ENCODE measurements at places on chromosomes 4 and X.

GRCh38 chr4:140645196-140645595, 76.4 kb upstream of the UCP1 start:
- DNase-seq, result no peak

DNA sequence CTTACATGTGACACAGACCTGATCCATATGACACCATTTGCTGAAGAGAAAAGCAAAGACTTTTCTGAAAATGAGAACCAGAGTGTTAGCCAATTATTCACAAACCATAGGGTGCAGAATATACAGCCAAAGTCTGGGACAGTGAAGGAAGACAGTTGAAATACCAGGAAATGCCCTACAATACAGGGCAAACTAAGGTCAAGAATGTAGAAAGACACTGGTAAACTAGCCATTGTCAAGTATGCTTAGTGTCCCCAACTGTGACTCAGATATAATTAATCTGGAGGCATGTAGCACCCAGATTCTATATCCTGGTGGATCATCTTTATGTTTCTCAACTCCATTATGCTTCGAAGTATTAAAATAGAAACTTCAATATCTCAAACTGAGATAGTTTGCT, 200.9 kb upstream of the FSTL5 start:
- no peak for DNase-seq

DNA sequence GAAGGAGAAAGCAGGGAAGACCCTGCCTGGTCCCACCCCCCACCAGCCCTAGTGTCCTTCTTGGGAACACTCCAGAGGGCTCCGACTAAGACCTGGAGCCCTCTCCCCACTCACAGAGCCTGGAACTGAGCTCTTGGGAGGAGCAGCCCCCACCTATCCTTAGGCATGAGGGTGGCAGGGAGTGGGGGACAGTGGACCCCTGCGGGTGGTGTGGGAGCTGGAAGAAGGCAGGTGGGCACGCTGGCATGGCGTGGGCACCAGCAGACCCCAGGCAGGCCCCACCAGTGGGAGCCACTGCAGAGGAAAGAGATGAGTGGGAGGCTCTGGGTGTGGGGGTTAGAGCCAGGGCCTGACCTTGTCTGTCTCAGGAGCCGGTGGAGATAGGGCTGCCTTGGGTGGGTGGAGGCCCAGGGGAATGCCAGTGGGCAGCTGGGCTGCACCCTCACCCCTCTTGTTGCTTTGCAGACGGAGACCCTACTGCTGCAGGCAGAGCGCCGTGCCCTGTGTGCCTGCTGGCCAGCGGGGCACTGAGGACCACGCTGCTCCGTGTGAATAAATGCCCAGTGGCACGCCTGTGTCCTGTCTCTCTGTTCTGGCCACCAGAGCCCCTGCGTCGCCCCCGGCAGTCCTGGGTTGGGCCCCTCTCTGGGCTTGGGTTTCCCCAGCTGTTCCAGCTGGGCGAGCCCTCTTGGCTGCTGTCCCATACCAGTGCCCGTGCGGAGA, 15.6 kb upstream of the NAT8L start:
- no peak for DNase-seq

- no peak for DNase-seq
These were observed 1.6 kb upstream of the RBM46 start for GRCh38 chr4:154779362-154779947.

DNA sequence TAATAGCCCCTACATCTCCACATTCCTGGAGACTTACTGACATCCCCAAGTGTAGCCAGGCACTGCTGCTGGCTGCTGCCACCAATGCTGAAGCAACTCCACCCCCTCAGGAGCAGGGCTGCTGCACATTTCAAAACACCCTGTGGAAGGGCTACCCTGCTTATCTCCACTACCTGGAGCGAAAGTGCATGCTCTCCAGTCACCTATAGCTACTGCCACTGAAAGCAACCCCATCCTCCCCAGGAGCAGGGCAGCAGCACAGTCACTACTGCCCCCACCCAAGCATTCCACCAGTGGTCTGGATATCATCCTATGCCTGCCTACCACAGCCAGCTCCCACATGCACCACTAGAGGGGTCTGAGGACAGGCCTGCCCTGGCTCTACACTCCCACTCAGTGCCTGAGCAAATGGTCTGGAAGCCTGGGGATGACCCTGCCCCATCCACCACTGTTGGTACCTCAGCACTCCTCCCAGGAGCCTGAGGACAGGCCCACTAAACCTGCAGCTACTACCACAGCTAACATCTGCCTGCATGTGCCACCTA, 55.3 kb downstream of the MANBA start:
- DNase-seq, result no peak

- DNase-seq, result no peak
These were observed 197.2 kb upstream of the VCX3A start for GRCh38 chrX:6732101-6732500.

- no peak for DNase-seq
These were observed 27.1 kb upstream of the IL15 start for GRCh38 chr4:141609243-141609642.

GRCh38 chr4:78779280-78779679, 3.1 kb downstream of the BMP2K start:
- DNase-seq, result no peak

- DNase-seq, result no peak
These were observed 51.4 kb upstream of the GABRA2 start for GRCh38 chr4:46441136-46441859.

GRCh38 chr4:106334741-106335470, 18.6 kb downstream of the AIMP1 start:
- DNase-seq, result no peak

DNA sequence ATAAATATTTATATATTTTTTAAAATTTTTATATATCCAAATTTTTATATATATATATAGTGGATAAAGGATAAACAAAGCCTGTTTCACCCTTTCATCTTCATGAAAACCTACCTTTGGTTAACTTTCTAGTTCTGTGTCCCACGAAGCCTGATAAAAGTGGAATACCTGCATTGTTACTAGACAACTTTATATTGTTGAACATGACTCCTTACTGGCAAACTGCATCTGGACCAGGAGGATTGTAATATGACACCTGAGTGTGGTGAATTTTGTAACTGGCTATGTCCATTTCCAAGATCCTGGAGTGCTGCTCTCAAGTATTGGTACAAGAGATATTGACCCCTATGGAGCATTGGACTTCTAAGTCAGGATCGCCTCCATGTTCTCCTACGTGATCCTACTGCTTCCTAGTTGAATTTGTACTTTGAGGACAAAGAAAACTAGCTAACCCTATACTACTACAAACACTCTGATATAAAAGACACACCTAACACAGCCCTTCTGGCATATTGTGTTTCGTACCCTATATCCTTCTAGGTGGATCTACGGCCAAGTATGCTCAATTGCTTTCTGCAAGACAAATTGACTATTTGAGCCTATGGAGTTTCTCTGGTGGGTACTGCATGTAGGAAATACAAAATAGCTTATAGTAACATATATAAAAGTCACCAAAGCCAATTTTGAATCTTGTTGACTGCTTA, 61.3 kb upstream of the PRRG1 start:
- DNase-seq, result no peak

DNA sequence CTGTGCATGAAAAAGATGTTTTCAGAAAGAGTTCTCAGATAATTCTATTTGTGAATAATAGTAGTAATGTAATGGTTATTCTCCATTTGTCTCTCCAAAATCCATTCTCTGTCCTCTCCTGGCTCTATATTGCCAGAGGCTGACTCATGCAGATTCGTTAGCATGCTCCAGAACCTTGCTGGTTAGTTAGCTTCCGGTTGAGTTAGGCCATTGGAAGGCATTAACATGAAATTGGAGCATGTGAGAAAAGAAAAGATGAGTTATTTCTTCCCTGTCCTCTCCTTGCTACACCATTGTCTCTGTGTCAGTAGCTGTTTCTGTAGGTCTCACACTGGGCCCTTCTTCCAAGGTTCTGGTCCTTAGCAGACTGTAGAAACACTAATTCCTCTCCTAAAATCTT, 23.5 kb upstream of the PRDM8 start:
- DNase-seq, result no peak

- DNase-seq, result no peak
These were observed 105.5 kb downstream of the PARM1 start for GRCh38 chr4:75038376-75038775.

GRCh38 chr4:108094131-108094530, 74.6 kb downstream of the LEF1 start:
- DNase-seq, result no peak

DNA sequence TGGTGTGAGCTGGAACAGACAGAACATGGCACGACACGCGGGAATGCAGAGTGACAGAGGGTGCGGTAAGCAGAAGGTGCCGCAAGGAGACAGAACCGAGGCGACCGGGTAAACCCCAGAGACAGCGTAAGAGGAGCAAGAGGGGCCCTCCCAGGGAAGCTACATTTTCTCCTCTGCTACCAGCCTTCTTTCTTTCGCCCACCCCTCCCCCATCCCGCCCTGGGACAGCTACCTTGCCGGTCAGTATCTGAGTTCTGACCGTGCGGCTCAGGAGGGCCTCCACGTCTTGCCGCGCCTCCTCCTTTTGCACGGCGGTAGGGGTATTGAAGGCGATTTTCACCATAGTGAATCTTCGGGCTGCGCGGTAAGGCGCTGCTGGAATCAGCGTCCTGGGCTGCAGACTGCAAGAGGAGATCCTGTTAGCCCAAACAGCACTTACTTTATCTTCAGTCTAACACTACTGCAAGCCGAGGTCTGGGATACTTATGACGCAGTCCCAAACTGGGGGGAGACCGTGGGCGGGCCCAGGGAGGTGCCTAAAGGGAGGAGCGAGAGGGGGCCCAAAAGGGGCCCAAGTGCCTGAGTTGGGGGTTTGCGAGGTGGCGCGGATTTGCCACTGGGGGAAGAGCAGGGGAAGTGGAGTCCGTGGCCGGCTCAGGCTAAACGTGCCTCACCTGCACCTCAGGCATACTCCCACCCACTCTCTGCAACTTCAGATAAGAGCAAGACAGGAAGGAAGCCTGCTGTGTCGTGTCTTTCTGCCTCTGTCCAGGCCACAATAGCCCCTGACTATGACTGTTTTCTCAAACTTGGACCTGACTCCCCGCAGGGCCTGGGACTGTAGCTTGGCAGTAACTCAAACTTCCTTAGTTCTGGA, at the start of gene ITM2A:
ITM2A (minus strand) TSS at position 462 of the 877 bp plus-strand sequence; CDS start at position 343, 119 bp downstream.
- DNase-seq, result peak; percentile 25

- no peak for DNase-seq
These were observed 176.5 kb upstream of the DKK2 start for GRCh38 chr4:107212565-107212964.

DNA sequence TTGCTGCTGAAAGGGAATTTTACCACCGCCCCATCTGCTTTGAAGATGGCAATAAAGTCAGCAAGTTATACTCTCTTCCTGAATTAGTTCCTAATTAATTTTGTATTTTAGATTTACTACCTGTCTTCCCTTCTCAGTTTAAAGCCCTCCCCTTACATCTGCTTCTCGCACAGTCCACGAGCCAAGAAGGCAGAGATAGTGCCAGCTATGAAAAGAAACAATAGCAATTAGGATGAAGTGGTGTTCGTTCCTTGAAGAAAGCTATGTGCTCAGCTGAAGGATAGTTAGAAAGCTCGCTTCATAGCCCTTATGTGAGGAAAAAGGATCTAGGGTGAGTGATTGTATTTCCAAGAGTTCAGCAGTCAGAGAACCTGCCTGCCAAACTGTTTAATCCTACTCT, 1678.8 kb upstream of the TENM3 start:
- DNase-seq, result no peak

DNA sequence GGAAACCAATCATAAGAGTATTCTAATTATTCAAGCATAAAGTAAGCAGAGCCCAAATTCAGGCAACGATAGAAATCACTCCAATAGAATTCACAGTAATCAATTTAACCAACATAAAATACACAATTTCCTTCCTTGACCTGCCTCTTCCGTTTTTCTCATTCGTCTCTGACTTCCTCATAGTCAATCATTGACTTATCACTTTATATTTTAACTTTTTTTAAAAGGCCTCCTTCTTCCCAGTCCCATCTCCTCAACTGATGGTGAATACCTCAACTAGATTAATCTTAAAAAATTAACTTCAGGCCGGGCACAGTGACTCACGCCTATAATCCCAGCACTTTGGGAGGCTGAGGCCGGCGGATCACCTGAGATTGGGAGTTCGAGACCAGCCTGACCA, 13.3 kb downstream of the CNOT6L start:
- DNase-seq, result no peak

DNA sequence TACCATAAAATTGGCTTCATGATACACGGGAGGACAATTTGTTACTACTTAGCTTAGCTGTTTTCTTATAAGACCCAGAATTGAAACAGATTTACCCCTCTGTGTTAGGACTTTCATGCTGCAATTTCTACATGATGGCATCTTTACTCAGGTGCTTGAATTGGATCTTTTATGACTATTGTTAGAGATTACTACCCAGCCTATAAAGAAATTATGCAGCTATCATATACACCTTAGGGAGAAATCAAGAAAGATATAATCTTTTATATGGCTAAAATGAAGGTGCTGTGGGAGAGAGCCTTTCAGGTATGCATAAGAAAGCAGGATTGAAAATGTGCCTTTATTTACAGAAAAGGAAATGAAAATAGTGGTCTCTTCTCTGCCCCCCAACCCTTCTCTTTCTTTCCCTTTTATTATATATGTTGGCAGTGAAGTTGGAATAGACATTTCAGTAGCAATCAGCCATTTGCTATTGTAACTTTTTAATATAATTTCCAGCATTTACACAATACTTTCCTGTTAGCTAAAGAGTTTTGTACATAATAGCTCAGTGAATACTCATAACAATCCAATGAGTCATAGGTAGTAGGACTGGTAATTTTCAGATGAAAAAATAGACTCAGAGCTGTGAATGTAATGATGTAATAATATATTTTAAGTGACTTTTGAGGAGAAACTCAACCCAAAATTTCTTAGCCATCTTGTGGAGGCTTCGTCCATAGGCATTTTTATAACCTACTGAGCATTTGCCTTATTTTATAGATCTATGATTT, 311.8 kb downstream of the ADGRL3 start:
- no peak for DNase-seq

DNA sequence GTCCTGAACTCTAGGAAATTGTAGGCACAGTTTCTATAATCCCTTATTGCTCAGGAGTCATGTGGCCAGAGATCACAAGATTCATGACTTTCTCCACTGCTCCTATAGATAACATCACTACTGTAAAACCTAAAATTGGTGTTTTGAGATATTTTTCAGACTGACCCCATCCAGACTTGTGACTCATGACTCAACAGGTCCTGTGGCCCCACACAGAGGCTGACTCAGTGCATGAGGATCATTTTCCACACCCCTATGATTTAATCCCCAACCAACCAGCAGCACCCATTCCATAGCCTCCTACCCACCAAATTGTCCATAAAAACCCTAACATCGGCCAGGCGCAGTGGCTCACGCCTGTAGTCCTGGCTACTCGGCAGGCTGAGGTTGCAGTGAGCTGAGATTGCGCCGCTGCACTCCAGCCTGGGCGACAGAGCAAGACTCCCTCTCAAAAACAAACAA, 13.2 kb upstream of the XIAP start:
- DNase-seq, result no peak

DNA sequence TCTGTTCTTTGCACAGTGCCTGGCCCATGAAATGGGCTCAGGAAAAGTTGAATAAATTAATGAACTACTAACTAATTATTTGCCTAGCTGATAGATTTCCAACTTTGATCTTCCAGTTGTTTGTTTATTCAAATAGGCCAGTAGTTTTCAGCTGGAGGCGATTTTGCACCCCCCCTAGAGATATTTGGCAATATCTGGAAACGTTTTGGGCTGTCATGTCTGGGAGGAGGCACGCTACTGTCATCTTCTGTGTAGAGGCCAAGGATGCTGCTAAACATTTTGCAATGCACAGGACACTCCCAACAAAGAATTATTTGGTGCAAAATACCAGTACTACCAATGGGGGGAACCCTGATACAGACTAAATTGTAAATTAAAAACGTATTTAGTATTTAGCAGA, 81.9 kb downstream of the VCX2 start:
- no peak for DNase-seq

All from naive B cell (primary cell).